ENCODE measurements at places on chromosomes 2 and 18.

GRCh38 chr2:190465060-190465459, 56.9 kb downstream of the MFSD6 start:
- DNase-seq, result no peak

- DNase-seq, result no peak
Observed at GRCh38 chr2:175167076-175167791, 769 bp downstream of the ATF2 start.

- peak; percentile 59 for DNase-seq
Observed at GRCh38 chr2:122236152-122236874, 480.9 kb downstream of the TSN start.

DNA sequence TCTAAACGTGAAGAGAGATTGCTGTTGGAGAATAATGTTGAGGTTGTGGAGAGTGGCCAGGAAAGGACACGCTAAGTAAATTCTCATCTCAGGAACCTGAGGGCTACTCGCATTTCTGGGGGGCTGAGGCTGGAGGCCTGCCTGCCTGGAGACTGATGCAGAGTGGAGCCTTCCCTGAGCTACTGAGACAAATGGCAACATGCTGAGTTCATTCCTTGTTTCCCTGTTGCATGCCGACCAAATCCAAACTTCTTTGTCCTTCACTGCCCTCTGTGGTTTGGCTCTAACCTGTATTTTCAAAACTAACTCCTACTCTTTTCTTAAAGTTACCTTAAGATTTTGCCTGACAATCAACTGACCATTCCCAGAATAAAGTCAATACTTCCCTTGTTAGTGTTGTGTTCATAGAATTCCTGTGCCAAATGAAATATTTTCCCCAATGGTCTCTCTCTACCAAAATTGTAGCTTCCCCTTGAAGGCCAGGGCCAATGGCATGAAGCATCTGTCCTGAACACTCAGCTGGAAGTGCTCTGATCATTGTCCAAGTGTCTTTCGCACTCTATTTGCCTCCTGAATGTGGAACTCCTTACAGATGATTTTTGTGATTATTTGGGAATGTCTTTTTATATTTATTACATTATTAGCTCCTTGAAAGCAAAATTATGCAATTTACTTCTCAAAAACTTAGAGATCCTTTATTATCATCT, 1085.6 kb downstream of the SOCS6 start:
- no peak for DNase-seq

DNA sequence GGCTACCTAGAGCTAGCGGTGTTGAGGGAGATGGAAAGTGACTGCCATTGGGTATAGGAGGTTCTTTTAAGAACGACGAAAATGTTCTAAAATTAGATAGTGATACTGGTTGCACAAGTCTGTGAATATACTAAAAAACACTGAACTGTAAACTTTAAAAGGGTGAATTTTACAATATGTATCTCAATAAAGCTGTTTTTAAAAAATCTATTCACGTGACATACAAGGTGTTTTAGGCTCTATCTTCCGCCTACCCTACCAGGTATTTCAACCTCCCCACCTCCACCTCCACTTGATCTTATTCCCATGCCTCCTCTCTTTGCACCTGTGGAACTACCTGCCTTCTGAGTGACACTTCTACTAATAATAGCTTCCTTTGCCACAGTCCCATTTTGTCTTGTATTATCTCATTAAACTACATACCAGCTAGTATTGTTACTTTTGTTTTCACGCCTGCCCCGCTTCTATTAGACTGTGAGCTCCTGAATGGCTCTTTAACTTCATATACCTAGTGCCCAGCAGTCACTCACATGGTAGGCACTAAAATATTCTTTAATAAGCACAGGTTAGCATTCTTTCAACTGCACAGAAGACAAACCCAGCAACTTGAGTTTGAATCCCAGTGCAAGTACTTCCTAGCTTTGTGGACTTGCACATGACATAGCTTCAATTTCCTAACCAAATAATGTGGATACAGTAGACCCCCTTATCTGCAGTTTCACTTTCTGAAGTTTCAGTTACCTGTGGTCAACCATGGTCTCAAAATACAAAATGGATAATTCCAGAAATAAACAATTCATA, 9.3 kb downstream of the ITSN2 start:
- no peak for DNase-seq

DNA sequence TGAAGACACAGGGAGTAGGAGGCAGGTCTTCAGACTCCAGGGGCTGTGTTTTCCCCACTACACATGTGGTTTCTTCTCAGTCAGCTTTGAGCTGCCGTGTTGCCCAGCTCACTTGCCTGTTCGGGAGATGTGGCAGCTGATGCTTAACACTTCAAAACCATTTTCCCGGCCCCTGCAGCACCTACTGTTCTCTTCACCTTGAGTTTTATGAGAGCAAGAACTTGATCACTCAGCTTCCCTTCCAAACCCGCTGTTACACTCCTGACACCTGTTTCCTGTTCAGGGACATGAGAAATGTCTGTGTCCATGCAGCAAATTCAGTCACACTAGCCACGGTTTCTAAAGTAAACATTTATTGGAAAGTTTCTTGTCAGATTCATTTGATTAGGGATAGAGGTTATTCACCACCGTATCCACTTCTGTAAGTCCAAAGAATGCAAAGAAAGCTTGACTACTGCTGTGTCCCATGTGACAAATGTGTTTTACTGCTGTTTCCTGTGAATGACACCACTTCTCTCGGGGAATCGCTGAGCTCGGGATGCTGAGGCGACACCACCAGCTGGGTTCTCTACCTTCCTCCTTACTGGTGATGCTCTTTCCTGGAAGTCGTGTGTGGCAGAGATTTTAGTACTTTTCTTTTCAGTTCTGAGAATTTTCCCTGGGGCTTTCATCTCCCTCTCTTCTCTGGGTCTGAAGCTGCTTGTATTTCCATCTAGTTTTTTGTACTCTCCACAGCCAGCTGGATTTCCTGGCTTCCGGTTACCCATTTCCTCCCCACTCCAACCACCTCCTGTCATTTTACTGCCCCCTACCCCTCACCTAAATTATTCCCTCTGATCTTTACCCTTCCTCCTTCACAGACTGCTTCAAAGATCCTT, 91.7 kb downstream of the KLF7 start:
- DNase-seq, result no peak

DNA sequence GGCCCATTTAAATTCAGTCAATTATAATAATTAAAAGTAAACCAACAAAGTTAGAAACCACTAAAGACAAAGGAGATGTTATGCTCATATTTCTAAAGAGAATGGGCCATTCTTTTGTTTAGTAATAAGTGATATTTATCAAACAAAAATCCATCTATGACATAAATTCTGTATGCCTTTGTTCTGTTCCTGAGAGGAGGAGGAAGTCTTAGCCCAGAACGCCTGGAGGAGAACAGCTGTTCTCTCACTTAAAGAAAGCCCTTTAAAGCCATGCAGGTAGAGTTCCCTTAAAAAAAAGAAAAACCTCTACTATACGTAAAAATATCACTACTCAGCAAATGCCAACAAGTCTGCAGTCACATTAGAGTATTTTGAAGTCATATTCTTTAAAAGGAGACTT, 15.5 kb downstream of the LAMA1 start:
- DNase-seq, result no peak

DNA sequence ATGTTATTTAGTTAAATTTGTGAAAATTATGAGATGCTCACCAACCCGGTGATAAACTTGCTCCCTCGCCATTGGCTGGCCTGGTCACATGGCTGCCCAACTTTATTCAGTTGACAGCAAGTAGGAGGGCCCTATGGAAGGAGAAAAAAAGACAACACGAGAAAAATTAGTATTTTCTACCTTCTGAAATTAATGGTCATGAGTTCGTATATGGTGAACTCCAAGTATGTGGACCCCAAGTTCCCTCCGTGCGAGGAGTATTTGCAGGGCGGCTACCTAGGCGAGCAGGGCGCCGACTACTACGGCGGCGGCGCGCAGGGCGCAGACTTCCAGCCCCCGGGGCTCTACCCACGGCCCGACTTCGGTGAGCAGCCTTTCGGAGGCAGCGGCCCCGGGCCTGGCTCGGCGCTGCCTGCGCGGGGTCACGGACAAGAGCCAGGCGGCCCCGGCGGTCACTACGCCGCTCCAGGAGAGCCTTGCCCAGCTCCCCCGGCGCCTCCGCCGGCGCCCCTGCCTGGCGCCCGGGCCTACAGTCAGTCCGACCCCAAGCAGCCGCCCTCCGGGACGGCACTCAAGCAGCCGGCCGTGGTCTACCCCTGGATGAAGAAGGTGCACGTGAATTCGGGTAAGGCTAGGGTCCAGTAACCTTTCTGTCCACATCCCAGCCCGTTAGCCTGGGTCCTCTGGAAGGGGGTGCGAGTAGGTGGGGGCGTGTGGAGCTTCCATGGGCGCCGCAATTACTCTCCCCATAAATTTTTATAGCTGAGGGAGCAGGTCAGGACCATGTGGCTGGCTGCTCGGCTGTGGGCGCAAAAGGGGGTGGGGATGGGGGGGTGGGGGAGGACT, at the start of gene HOXD4:
Gene HOXD4 (plus strand): TSS at position 109 of the 846 bp plus-strand sequence. CDS start 84 bp downstream, at position 193.
- no peak for DNase-seq

DNA sequence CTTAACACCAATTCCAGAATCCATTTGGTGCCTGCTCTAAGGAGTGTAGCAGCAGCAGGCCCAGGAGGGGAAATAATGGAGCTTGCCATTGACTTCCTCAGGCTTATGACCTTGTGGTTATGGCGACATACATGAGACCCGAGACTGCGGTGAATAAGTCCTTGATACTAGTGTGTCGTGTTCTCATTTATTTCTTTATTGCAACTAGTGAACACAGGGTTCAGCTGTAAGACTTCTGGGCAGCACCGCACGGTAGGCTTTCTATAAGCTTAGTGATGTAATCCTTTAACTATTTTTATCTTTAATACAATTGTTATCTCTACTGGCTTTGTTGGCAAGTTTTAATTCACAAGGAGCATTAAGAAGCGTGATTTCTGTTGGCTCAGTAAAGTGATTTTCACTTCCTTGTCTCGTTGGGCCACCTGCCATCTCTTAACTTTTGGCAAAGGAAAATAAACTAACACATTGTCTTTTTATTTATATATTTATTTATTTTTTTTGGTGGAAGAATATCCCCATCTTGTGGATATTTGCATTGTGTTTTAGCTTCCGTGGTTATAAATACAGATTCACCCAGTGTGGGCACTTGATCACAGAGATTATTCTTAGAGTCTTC, 139.8 kb downstream of the LTBP1 start:
- DNase-seq, result no peak

- DNase-seq, result no peak
Observed at GRCh38 chr2:219086196-219086595, 25.5 kb upstream of the IHH start.

GRCh38 chr18:71832946-71833617, 711.1 kb downstream of the CBLN2 start:
- DNase-seq, result no peak

- no peak for DNase-seq
Observed at GRCh38 chr2:236755278-236755840, 185.7 kb downstream of the ACKR3 start.

DNA sequence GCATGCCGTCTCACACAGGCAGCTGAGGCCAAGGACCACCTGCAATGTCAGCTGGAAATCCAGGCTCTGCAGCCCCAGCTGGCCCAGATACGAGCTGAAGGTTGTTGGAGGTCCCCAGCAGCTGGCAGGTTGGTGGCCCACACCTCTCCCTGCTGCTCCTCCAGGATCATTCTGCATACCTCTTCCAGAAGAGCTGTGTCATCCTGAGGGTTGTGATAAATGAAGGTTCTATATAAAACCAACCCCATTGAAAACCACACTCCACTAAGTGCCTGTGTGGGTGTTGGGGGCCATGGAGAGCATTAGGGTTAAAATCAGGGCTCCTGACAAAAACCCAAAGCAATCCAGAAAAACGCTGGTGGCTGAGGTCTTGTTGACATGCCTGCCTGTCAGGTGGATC, 50.4 kb downstream of the C1QL2 start:
- no peak for DNase-seq

DNA sequence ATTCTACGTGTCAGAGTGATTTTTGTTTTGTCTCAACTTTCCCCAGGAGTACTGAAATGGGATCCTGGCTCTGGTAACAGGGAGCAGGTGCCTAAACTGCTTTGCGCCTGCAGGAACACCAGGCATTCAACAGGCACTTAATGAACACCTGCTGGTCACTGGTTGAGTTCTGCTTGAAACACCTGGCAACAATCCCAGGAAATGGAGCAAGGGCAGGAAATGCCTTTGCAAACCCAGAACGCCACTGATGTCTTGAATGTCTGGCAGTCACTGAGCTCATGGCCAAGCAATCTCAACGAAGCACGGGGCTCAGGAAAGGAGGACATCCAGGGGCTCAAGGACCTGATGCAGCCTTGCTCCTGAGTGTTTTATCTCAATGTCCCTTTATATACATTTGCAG, 360.0 kb upstream of the RAB6C start:
- DNase-seq, result no peak

- DNase-seq, result no peak
Observed at GRCh38 chr2:55355451-55355850, 64.2 kb downstream of the CCDC88A start.

- no peak for DNase-seq
Observed at GRCh38 chr18:79915161-79916127, 36.0 kb downstream of the SLC66A2 start.

- DNase-seq, result no peak
Observed at GRCh38 chr18:61782545-61782944, 110.3 kb downstream of the RNF152 start.

- DNase-seq, result no peak
Observed at GRCh38 chr18:77632758-77633157, 383.1 kb downstream of the GALR1 start.

DNA sequence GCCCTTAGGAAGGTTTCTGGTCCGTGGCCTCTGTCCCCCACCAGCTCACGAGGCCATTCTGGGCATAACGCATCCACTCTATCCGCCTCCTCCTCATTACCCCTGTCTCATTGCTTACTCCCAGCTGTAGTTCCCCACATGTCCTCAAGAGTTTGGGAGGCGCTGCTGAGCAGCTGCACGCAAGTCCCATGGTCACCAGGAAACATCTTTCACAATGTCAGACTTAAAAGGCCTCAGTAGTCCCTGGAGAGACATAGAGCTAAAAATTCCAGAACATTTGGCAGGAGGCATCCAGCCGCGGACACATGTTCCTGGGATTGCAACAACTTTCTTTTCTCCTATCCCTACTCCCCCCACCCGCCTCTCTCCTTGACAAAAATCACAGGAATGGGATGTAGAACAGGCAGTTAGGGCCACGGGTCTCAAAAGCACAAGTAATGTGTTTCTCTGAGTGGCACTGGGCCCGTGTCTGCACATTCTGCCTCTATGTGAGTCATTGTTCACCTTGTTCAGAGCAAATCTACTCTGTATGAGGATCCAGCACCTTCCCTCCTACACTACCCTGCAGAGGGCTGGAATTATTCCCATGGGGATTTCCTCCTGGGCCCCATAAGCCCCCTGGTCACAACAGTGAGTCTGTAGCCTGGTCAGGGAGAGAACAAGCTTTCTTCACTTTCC, 8.1 kb downstream of the LBH start:
- DNase-seq, result peak; percentile 76

DNA sequence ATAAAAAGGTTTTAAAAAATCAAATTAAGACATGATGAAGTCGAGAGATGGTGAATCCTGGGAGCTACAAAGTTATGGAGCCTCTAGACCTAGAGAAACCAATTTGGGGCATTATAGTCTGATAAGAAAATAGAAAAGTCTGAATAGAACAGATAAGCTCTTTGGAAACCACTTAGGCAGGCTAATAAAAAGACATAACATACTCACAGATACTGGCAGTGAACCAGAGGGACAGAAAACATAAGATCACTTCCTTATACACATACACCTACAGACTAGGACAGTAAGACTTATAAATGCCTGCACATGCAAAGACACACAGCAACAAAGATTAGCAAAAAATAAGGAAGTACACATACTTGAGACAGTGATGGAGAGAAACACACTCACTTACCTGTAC, 20.0 kb downstream of the SMC6 start:
- no peak for DNase-seq

GRCh38 chr18:8706791-8707555, 1.6 kb downstream of the MTCL1 start:
- DNase-seq, result peak; percentile 77

All from H54 (cell line).